ENCODE measurements at places on chromosomes 6 and 20. TPM values are rescaled to one million over a fixed set of nuclear protein-coding genes. Genes with fewer than 3 reads are reported as not detected.

The RPP40 gene
- 8.7 TPM for polyA plus RNA-seq

The SLC22A7 gene
- not detected for polyA plus RNA-seq

The CCN5 gene
- 2.0 TPM for polyA plus RNA-seq

The LAMP5 gene
- polyA plus RNA-seq = 0.06 TPM

The DNAH8 gene
- polyA plus RNA-seq = not detected

The EPB41L1 gene
- polyA plus RNA-seq = 12.4 TPM

The BANF2 gene
- not detected for polyA plus RNA-seq

All from BJ (cell line).